ENCODE measurements at places on chromosomes 4 and X.

DNA sequence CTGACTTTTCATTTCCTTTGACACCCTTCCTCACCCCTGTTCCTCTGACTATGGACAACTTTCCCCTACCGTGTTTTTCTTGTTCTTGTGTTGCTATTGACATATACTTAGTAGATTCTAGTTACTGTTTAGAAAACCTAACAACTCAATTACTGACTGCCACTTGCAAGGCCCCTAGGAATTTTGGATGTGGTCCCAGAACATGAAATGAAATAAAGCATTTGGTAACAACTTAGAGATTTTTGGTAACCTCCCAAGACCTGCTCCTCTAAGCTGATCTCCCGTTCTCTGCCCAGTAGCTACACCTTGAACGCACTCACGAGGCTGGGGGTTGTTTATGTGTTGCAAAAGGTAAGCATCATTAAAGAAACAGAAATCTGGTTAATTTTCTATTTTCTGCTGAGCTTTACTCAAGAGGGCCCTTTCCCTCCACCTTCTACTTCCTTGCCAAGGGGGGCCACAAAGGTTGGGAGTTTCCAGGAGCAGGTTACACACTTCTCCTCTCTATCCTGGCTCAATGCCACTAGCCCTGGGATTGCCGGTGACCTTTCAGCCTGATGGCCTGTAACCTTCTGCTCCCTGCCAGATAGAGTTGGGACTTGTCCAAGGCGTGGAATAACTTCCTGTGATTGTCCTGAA is 20.5 kb downstream of the GAB3 start:
- DNase-seq: no peak

- no peak for DNase-seq
Observed at GRCh38 chrX:32933548-32933947, 277.8 kb downstream of the DMD start.

DNA sequence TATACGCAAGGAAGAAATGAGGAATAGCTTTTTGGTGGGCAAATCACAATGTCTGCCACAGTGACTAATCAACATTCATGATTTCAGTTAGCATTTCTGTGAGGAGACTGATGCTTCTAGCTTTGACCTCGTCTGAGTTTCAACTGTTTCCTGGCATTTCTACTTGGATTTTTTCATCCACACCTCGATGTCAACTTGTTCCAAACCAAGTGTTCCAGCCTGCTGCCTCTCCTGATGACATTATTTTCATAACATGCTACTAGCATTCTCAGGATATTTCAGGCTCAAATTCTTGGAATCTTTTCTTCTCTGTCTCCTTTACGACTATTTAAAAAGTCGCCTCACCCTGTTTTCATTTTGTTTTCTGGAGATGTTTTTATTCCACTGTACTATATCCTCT is 90.3 kb upstream of the TEX13D start:
- no peak for DNase-seq

GRCh38 chr4:57077550-57078343 is 32.4 kb downstream of the IGFBP7 start:
- no peak for DNase-seq

DNA sequence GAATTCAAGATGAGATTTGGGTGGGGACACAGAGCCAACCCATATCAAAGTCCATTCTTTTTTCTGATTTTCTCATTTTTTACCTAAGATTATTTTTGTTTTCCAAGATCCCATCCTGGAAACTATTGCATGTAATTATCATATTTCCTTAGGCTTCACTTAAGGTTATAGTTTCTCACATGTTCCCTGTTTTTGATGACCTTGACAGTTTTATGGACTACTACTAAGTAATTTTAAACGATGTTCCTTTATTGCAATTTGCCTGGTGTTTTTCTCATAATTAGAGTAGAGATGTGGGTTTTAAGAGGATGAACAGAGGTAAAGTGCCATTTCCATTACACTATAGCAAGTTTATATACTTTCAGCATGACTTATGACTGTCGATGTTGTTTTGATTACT is 795.1 kb downstream of the FAT4 start:
- no peak for DNase-seq

GRCh38 chr4:119238068-119238722 is 25.7 kb downstream of the USP53 start:
- DNase-seq: no peak

DNA sequence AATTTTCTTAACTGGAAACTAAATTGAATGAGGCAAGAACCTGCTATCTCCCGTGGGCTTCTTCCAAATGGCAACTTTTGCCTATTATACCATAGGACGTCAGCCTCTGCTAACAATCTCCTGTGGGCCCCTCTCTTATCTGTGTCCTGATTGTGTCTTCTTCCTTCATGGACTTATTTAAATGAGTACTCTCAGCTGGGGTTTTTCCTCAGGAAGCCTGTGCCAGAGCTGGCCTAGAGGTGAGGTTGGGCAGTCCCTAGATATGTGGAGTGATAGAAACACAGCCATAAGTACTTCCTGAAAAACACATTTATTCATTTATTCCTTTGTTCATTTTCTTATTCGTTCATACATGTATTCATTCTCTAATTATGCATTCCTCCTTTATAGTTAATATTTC is 712.5 kb upstream of the SLIT2 start:
- no peak for DNase-seq

GRCh38 chrX:40326186-40326965 is 228.6 kb upstream of the BCOR start:
- DNase-seq: no peak
